ENCODE measurements at places on chromosomes 11 and 22. TPM values are rescaled to one million over a fixed set of nuclear protein-coding genes. Genes with fewer than 3 reads are reported as not detected.

Gene MYO7A
- total RNA-seq: 5.1 TPM

Gene TYR
- total RNA-seq: not detected

Gene TMEM179B
- 65.9 TPM for total RNA-seq

- no peak overlapping the region for H3K4me3 ChIP-seq
- no peaks in the 10 kb centered on the region for H3K27me3 ChIP-seq
- no peaks in the 10 kb centered on the region for H3K36me3 ChIP-seq
Measured at GRCh38 chr11:121665206-121665838, 212.6 kb upstream of the SORL1-AS1 start.

- H3K27me3 ChIP-seq: no peaks in the 10 kb centered on the region
- no peak for DNase-seq
- H3K27ac ChIP-seq: no peak overlapping the region
- no peaks in the 10 kb centered on the region for H3K4me1 ChIP-seq
- no peaks in the 10 kb centered on the region for H3K36me3 ChIP-seq
Measured at GRCh38 chr11:75654314-75654713, 14.5 kb downstream of the MAP6 start.

DNA sequence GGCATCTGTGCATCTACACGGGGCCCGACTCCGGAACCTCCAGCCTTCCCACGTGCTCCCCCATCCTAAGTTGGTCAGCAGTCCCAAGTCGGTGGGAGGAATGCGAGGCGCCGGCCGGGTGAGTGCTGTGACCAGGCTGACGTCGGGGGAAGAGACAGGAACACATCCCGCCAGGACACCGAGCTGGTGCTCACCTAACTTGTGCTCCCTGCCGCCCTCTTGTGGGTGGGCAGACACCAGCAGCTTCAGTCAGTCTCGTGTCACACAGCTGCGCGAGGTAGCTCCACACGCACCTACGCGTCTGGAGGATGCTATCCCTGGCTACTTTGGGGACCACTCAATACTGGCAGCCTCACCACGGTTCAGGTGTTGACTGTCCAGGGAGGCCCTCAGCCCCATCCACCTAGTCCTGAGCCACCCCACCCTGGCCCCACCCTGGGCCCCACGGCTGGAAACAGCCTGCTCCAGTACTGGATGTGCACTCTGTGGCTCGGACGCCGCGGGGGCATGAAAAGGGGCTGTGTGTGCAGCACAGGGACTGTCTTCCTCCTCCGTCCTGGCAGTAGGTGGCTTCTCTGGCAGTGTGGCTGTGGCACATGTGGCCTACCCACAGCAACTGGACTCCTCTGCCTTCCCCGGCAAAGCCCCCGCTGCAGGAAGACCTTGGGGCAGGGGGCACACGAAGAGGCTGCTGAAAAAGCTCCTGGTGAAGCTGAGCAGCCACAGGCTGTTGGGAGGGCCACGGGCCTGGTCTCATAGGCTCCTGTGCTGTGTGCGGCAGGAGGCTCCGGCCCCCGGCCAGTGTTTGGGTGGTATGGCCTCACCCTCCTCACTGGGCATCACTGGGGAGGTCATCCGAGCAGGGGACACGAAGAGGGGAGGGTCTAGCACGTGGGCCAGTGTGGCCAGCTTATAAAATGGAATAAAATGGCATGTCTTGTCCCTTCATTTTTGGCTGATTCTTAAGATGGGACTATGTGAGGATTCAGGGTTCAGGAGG, 11.2 kb upstream of the BID start:
- H3K36me3 ChIP-seq: no peaks in the 10 kb centered on the region
- peak; percentile 84 for DNase-seq
- no peak overlapping the region for H3K27ac ChIP-seq
- peaks cover 47% of the 10 kb centered on the region for H3K4me1 ChIP-seq
- H3K4me3 ChIP-seq: no peak overlapping the region
- no peaks in the 10 kb centered on the region for H3K27me3 ChIP-seq

DNA sequence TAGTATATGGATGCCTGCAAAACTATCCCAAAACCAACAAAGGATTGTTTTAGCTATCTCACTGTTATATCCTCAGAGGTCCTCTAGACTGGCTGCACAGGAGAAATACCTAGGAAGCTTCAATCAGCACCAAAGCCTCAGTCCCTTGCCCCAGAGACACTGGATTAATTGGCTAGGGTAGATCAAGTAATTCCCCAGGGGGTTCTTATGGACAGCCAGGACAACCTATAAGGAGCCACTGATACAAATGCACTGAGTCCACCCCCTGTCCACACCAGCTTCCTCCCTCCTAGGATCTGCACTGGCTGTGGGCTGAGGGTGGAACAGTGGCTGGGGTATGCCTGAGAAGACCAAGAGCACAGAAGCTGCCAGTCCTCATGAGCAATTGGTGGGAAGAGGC, 16.3 kb downstream of the ADORA2A start:
- no peaks in the 10 kb centered on the region for H3K4me1 ChIP-seq
- no peak overlapping the region for H3K4me3 ChIP-seq
- no peak overlapping the region for H3K27ac ChIP-seq

DNA sequence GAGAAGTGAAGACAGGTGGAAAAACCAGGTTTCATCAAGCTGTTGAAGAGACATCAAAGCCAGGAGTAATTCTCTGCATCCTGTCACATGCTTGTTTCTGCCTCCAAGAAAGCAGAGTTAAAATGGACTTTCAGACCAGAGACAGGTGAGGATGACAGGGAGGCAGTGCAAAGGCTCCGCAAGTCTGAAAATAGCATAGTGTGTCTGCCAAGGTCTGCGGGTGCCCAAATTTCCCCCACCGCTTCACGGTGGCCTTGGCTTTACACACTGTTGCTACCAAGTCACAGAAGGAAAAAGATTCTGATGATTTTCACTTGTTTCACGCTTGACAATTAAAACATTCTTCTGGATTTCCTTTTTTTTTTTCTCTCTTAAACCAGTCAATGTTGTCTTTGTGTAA, 44.2 kb downstream of the SNX19 start:
- no peak for DNase-seq
- no peak overlapping the region for H3K4me3 ChIP-seq
- H3K27ac ChIP-seq: no peak overlapping the region
- H3K4me1 ChIP-seq: peaks cover 4% of the 10 kb centered on the region
- no peaks in the 10 kb centered on the region for H3K36me3 ChIP-seq

GRCh38 chr11:113376156-113376555, 11.4 kb upstream of the ANKK1 start:
- H3K4me3 ChIP-seq: no peak overlapping the region
- H3K4me1 ChIP-seq: no peaks in the 10 kb centered on the region
- no peak overlapping the region for H3K27ac ChIP-seq

Measured in transverse colon (tissue), 4 donors.